ENCODE measurements at places on chromosomes 7 and 10.
A peak's percentile ranks its signal among the peaks of the same experiment; 100 is the strongest.

DNA sequence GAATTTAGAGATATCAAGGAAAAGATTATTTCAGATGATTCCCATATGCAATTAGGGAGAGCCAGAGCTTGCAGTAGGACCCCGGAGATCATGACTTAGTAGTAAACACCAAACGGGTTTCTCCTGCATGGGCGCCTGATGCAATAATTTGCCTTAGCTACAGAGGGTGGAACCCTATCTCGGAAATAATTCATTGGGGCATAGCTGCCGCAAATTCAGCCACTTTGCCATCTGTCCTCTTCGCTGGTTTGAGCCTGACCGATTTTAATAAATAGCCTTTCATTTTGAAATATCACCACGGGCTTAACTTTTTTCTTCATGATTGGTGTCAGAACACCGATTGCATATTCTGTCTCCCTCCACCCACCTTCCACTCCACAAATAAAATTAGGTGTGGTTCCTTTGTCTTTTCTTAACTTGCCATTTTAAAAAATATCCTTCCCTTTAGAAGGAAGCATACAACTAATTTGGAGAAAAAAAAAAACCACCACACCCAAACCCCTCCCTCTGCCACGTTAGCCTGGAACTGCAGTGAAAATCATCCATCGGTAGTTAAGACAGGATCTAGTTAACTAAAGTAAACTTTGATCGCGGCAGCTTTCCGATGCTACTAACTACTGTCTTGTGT, 1.4 kb downstream of the GARS1 start:
- no peak for DNase-seq

- no peak for DNase-seq
Observed at GRCh38 chr10:112752288-112752687, 197.8 kb upstream of the TCF7L2 start.

- peak; percentile 47 for DNase-seq
Observed at GRCh38 chr7:13336227-13336626, 648.8 kb downstream of the ARL4A start.

- DNase-seq, result no peak
Observed at GRCh38 chr10:12503311-12503710, 154.0 kb downstream of the CAMK1D start.

- DNase-seq, result peak; percentile 63
Observed at GRCh38 chr7:55255496-55256445, 109.4 kb upstream of the LANCL2 start.

DNA sequence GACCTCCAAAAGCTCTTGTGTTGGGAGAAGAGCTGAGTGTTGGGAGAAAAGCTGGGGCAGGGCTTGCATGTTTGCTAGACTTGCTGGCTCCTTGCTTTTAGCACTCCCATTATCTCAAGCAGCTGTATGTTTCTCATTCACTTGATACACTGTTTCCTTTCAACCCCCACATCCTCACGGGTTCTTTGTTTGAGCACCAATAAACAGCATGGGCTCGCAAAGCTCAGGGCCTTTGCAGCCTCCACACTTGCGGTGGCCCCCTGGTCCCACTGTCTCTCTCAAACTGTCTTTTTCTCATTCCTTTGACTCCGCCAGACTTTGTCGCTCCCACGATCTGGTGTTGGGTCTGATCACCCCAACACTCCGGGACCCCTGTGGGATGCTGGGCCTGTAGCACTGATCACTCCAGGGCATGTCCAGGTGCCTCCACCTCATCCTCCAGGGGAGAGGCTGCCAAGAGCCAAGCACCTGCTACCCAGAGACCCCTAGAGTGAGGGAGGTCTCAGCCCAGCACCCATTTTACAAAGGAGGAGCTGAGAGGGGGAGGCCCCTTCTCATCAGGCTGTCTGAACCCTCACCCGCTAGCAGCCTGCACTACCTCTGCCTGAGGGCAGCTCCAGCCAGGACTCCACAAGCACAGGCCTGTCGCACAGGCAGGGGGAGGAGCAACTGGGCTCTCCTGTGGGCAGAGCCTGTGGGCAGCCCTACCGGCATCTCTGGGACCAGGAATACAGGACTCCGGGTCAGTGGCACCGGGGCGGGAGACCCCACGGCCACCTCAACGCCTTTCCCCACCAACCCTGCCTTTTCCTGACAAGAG, 49.1 kb upstream of the MSMB start:
- DNase-seq, result no peak

DNA sequence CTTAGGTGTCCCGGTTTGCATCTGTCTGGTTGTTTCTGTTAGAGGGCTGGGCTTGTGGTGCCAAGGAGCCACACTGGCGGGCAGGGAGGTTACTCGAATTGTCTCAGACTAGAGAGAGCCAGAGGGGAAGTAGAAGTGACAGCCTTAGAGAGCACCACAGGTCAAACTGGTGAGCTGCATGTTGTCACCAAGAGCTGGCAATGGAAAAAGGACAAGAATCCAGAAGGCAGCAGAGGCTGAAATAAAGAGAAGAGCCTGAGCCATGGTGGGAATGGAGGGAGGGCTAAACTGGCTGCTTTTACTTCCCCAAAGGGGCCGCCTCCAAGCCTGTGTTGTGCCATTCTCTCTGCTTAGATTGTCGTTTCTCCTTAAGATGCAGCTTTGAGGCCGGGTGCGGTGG, 31.1 kb upstream of the RHBDD2 start:
- no peak for DNase-seq

DNA sequence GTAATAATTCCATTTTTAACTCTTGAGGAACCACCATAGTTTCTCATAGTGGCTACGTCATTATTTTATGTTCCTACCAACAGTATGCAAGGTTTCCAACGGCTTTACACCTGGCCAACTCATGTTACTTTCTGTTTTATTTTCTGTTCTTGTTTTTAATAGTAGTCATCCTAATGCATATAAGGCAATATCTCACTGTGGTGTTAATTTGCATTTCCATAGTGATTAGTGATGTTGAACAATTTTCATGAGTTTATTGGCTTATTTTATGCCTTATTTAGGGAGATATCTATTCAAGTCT, 465.5 kb upstream of the KLF6 start:
- DNase-seq, result no peak

DNA sequence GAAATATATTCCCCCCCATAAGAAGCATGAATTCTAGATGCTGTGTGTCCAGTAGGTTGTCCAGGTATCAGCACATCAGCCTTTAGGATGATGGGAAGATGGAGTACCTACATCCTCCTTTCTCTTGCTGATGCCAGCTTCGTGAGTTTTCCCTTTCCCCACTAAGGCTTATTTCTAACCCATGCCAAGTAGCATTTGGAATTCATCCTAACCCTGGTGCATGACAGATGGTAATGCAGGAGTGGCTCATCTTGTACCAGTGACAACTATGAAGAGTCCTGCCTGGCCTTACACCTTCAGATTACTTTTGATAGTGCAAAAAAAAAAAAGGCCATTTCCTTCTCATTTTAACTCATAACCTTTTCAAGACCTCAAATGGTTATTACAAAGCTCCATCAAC, 58.7 kb downstream of the ARHGAP21 start:
- no peak for DNase-seq

- DNase-seq, result no peak
Observed at GRCh38 chr7:135938563-135938962, 38.6 kb downstream of the MTPN start.

DNA sequence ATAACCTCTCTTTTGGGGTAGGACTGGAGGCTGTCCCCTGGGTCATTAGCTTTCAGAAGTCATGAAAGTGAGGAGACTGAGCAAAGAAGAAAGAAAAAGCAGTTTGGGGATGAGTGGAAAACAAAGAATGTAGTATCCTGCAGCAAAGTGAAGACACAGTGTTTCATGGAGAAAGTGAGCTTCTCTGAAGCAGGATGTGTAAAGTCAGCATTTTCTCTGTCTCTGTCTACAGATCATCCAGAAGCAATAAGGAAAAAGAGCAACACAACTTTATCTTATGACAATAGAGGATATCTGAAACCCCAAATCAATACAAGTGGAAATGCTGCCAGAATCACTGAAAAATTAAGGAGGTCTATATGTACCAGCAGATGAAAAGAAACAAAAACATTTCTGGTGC, 28.4 kb upstream of the ZNF248 start:
- DNase-seq, result no peak

DNA sequence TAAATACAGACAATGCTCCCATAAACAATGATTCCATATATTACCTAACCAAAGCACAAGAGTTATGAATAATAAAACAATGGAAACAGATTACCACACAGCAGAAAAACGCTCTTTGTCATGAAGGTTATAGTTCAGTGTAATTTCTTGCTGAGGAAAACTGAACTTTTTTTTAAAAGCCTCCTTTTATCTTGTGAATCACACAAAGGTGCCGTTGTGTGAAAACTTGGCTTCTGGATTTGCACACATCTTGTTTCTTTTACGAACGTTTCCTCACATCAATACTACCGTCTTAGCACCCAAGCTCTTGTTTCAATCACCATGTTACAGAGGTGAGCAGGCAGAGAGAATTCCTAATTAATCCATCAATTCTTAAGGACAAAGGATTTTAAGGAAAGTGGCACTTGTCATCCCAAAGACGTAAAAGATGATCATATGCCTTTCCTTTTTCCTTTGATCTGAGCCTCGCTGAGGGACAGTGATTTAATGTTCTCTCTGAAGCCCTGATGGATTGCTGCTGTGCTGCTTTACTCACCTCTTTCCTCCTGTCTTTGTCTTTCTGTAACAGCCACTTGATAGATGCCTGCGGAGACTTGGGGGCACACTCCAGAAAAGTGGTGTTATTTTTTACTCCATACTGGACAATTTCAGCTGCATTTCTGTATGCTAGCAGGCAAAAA, 110.1 kb downstream of the CD36 start:
- DNase-seq, result no peak

DNA sequence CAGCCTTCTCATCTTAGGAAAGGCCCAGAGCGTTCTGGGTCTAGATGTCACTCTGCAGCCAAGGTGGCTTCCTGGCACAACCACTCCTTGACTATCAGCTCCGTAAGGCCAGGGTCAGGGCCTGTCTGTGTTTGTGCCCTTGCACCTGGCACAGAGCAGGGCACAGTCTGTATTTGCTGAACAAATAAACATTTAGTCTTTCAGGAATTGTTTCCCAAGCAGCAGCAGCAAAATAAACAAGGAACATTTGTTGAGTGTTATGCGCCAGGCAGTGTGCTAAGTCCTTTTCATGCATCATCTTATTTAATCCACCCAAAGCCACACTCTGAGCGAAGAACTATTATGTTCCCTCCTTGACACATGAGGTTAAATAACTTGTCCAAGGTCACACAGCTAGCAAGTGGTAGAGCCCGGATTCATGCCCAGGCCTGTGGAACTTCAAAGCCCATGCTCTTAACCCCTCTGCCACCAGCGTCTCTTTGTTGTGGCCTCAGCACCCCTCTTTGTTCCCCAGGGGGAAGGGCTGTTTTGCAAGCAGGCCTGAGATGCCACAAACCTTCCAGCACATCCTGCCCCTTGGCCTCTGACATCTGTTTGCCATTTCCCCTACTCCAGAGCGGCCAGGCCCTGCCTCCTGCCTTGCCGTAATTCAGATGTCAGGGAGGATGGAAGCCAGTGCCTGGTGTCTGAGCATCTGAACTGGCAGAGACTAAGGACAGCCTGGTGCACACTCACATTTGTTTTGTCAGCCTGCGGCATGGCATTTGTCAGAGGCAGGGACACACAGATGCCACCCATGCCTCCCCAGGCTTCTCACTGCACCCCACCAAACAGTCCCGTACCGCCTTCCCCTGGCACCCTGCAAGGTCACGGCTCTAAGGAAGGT, 325.8 kb upstream of the ZMIZ1 start:
- no peak for DNase-seq

DNA sequence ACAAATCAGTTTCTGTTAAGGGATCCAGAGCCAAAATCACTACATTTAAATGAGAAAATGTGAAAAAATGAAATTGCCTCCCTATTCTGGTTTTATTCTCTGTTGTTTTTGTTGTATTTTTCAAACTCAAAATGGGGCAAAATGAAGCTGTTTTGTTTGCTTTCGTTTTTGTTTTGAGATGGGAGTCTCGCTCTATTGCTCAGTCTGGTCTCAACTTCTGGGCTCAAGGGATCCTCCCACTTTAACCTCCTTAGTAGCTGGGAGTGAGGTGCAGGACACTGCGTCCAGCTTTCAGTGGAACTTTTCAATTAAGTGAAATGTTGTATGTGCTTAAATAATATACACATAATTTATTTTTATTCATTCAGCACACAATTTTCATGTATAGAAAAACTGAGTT, 205.0 kb downstream of the SORCS1 start:
- DNase-seq, result no peak

GRCh38 chr7:24401628-24402593, 117.9 kb downstream of the NPY start:
- DNase-seq, result peak; percentile 21

DNA sequence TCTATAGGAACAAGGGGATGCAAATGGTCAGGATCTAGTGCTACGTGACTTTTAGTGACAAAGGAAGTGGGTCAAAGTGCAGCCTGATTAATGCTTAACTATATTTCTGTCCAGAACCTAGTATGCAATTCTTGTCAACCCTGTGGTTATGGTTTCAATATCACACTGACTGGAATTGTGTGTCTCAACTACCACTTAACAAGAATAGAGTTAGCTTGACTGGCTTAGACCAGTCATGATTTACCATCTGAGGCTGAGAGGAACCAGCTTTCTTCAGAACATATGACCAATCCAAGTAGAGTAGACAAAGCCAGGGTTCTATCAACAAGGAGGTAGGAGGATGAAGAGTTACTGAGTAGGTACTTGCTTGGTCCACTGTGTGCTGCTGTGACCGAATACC, 54.4 kb downstream of the MYPN start:
- DNase-seq, result no peak

DNA sequence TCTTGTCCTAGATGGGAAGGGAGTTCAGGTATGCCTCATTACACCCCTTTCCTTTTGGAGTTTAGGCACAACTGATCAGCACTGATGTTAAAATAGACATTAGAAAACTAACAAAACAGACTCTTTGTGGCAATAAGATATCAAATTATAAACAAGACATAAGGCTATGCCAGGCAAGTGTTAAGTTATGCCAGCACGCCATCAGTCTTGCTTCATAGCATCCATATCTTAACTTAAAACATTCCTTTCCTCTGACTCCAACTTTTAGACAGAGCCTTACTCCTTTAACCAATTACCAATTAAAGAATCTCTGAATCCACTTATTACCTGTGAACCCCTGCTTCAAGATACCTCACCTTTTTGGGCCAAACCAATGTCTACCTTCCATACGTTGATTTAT, 126.2 kb upstream of the ETV1 start:
- DNase-seq, result no peak

- DNase-seq, result no peak
Observed at GRCh38 chr7:107494315-107494751, 24.5 kb downstream of the GPR22 start.
